ENCODE measurements at places on chromosomes 12 and 14. TPM values are rescaled to one million over a fixed set of nuclear protein-coding genes. Genes with fewer than 3 reads are reported as not detected.

C1QL4 gene
- 3.5 TPM for total RNA-seq

TSPAN19 gene
- 0.92 TPM for total RNA-seq

TOMM20L gene
- not detected for total RNA-seq

RHOJ gene
- 7.2 TPM for total RNA-seq

RIMBP2 gene
- 32.8 TPM for total RNA-seq

Measured in diencephalon (tissue), 1 donor.